Right hindlimb (tissue), 1 donor: ENCODE measurements at places on chromosomes 3 and 15.

GRCh38 chr3:14121859-14122258 is 2.8 kb downstream of the CHCHD4 start:
- no peak for DNase-seq

DNA sequence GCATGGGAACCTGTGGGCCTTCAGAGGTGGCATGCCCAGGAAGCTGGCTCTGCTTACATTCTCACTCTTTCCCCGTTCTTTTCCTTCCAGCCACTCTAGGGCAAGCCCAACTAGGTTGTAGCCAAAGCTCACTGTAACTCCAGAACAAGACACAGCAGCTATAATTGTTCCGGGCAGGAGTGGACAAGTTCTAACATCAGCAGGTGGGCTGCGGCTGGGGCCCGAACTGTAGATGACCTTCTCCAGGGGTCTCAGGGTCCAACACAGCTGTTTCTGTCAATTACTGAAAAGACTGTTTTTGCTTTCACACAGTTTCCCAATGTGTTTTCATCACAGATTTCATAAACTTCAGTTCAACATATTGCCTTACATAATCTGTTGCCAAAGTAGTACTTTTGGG is 11.5 kb downstream of the RASGRP1 start:
- DNase-seq: no peak

- no peak for DNase-seq
These were observed 64.3 kb downstream of the FNDC3B start for GRCh38 chr3:172103724-172104123.

GRCh38 chr3:13655061-13655913 is 106.4 kb downstream of the FBLN2 start:
- DNase-seq: peak; percentile 71

GRCh38 chr15:43552256-43552655 is 34.8 kb downstream of the MAP1A start:
- no peak for DNase-seq
